ENCODE measurements at places on chromosomes 13 and 19.

- no peak for DNase-seq
Observed at GRCh38 chr19:50882188-50882587, 8.9 kb downstream of the KLK2 start.

- no peak for DNase-seq
Observed at GRCh38 chr13:51556740-51557139, 27.5 kb upstream of the WDFY2 start.

DNA sequence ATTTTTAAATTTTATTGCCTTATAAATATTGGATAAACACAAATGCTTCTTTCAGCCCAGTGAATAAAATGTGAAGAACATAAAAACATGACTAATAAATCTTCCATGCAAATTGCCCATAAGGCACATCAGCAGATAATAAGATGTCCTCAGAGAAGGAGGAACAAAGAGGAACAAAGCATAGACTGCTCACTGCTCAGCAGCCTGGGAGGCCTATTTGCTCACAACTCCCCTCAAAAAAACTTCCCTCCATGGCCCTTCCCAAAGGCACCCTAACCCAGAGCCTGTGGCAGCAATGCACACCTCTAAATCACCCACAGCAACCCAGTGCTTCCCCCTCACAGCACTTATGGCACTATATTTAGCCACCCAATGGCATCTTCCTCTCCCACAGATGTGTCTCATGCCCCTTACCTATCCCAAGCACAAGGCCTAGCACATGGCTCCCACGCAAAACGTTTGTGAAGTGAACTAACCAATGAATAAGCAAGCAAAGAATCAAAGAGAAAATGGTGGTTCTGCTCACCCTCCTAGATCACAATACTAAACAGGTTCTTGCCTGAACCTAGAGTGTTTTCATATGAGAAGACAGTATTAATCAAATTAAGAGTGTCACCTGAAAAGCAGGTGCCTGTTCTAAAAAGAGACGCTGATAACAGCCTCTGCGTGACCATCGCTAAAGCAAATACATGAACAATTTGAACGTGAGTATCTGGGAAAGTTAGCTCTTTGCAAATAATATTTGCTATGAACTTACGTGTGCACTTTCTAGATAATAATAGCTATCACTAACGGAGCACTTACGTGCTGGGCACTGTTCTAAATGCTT is 96.9 kb downstream of the TBC1D4 start:
- DNase-seq = no peak

DNA sequence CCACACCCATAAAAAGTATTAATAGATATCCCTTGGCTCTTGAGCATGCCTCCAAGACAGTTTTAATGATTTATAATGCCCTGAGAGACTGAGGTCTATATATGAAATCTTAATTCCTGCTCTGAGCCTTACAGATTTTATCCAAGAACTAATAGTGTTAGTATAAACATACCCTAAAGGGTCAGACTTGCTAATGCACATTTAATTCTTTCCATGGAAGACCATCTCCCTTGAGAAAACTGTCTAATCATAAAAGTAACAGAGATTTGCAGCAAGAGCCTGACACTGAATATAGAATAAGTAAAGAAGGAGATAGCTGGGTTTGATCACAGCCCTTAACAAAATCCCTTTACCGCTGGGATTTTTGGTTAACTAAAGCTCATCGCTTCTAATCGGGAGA is 650.8 kb upstream of the KLF12 start:
- DNase-seq = no peak

GRCh38 chr19:35179830-35180229 is 25.3 kb downstream of the FXYD5 start:
- DNase-seq = no peak

- DNase-seq = no peak
Observed at GRCh38 chr19:326871-327270, 17.7 kb downstream of the MIER2 start.

GRCh38 chr13:34944751-34945150 is 2.7 kb downstream of the NBEA start:
- no peak for DNase-seq

GRCh38 chr13:77386046-77386445 is 59.2 kb upstream of the MYCBP2 start:
- no peak for DNase-seq

DNA sequence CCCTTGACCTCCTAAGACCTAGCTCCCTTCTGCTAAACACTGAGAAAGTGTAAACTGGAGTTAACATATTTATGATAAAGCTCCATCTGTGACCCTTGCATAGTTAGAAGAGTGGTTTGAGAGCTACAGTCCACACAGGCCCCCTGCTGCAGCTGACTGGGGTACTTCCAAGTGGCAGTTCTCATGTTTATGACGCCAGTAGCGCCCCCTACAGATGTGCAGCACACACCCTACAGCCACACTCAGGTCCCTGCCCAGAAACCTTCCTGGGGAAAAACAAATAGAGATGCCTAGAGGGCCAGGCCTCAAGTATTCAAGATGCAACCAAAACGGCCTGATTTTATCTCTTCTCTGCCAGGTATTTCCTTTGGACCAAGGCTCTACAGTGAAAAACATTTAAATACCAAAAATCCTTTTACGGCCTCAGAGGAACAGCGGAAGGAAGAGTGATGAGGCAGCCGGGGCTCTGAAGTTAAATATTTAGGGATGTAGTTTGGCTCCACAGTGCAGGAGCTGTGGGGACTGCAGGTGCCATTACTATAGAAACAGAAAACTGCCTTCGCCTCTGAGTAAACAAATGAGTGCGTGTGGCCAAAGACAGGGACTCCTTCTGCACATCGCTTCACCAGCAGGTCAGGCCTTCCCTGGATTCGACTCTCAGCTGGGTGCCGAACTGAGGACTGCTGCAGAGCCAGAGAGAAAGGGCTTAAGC is 553.1 kb downstream of the EFNB2 start:
- no peak for DNase-seq

DNA sequence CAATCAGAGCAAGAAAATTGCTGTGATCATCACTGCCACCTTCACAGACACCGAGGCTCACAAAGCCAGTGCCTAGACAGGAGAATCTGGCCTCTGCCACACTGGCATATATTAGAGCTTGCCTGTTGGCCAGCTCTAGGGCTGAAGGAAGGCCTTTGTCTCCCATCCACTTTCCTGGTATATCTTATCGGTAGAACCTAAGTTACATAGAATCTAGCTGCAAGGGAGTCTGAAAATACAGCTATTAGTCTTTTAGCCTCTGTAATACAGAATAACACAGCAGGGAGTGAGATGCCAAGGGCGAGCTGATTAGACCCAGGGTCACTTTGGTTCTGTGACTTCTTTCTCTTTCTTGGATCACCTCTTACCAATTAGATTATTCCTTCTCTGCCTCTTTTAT is 154.9 kb upstream of the KL start:
- no peak for DNase-seq

GRCh38 chr19:10043286-10043927 is 30.1 kb downstream of the RDH8 start:
- no peak for DNase-seq

DNA sequence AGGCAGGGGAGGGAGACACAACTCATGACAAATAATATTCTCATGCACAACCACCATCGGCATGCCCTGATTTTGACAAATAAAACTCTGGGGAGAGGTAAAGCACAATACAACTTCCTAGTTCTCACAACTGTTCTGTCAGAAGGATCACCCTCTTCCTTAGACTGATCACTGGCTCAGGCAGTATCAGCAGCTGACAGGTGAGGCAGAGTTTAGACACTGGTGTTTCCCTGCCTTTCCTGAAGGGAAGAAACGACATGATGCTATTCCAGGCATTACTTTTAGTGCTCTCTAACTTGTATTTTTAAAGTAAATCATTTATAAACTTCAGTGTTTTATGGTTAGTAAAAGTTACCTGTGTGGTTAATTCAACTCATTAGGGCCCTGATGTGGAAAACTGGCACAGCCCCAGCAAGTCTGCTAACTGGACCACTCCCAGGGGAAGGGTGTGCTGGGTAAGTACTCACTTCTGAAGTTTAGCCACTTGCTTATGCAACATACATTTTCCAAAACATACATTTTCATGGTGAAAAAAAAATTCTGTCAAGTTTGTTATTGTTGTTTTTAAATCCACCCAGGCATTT is 82.8 kb downstream of the CRYL1 start:
- no peak for DNase-seq

DNA sequence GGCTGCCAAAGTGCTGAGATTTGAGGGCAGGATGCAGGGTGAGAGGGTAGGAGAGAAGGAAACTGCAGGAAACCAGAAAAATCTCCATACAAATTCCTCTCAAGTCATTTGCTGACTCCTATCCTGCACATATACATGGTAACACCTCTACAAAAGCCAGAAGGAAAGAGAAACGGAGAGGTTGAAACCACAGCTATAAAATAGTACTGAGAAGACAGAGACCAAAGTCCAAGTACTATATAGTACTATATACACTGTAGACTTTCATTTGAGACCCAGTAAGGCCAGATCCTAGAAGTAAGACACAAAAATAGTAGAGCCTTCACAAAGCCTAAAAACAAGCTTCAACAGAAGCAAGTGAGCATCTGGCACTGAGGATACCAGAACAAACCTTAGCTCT is 103.1 kb downstream of the UGGT2 start:
- DNase-seq = no peak

DNA sequence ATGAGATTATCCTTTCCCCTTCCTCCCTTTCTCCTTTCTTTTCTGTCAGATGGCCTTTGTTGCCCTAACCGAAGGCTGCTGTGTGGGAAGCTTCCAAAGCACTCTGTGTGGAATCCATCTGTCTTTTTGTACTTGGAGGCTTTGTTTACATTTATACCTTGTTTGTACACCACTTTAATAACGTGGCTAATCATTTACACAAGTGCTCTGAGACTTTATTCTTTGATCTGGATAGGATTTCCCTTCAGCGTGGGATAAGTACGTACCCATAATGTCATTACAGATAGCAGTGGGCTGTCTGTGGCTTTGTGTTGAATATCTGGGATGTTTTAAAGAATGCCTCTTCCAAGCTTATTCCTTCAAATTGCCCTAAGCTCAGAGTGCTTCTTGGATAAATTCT is 684.7 kb upstream of the SLITRK5 start:
- no peak for DNase-seq

DNA sequence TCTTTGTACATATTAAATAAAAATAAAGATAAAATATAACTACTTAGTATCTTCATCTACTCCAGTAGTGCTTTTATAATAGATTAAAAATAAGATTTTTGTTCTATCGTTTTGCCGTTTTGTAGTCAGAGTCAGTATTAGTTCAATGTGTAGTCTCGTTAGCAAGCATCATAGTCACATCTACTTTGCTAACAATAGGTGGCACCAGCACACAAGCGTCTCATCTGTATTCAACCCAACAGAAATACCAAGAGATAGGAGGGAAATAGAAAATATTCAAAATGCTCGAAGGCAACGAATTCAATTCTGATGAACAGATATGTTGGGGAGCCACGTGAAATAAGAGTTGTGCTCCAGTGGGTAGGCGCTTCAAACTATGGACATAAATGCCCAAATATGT is 21.4 kb upstream of the MICU2 start:
- no peak for DNase-seq

GRCh38 chr19:45368737-45369340 is 1.5 kb downstream of the ERCC2 start:
- DNase-seq = no peak

DNA sequence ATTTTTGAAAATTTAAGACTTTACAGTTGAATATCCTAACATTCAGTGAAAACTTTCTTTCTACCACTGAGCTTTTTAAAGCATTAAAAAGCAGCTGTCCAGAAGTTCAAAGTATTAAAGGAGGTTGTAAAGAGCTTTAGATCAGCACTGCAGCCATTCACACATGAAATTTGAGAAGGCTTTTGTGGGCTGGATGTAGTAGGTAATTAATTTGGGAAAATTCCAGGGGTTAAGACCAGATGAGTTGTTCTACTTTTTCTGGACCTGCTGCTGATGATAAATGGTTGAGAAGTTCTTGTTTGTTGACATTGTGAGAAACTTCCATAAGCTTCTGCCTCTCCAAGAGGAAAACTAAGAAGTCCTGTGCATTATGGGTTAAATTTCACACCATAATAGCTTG is 1779.6 kb upstream of the PRR20A start:
- no peak for DNase-seq
